Aortic smooth muscle cell (primary cell): ENCODE measurements at places on chromosomes 5 and 9. TPM values are rescaled to one million over a fixed set of nuclear protein-coding genes. Genes with fewer than 3 reads are reported as not detected.

Gene CDH9
- not detected in 2 replicates for total RNA-seq

Gene ARID3C
- total RNA-seq = 0.31 TPM in 1 of 2 replicates, not detected in the other

Gene GPR21
- 0.87 and 1.1 TPM in 2 replicates for total RNA-seq

Gene APBB3
- 14.8 and 20.7 TPM in 2 replicates for total RNA-seq
